ENCODE measurements at places on chromosomes 12 and 14.

DNA sequence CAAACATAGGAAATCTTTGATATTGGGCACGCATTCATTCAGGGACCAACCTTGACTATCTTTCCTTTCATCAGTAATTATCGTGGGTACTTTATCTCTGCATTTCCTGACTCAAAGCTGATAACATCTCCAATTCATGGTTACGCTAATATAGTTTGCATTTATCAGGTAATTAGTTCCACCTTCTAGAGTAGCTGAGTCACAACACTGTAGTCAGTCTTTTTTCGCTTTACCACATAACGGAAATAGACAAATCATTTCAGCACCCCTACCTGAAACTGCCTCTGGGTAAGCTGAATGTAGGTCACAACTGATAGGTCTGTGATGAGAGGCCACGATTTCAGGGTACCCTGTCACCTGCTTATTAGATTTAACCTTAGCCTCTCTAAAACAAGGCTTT, 36.7 kb upstream of the IL22 start:
- no peak for DNase-seq

DNA sequence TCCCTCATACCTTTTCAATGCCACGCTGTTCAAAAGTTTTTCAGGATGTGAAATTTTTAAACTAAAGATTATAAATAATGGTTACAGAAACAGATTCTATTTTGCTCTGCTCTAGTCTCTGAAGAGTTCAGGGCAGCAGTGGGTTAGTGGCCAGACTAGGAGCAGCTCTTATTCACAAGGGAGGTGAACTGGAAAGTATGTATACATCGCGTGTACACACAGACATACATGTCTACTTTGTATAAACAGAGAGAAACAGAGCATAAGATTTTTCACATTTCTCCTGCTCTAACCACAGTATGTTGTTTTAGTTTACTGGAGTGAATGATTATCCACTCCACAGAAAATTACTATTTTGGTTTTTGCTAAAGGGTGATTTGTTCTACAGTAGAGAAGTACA, 74.4 kb upstream of the CRY1 start:
- no peak for DNase-seq

- DNase-seq, result no peak
Measured at GRCh38 chr14:71267007-71267513, 359.8 kb downstream of the PCNX1 start.

DNA sequence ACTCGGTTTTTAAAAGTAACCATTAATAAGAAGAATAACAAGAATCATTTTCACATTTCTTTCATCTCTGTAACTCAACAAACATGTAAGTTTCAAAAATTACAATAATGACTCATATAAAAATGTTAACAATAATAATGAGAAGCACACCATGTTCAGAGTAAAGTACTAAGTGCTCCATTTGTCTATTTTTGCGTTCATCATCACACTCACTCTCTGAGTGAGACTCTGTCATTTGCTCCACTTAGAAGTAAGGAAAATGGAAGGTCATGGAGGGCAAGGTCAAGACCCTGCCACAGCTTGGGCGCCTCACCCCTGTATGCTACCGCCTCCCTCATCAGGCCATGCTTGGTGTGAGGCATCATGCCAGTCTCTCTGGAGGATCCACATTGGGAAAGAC, 129.9 kb downstream of the TMEM30B start:
- no peak for DNase-seq

DNA sequence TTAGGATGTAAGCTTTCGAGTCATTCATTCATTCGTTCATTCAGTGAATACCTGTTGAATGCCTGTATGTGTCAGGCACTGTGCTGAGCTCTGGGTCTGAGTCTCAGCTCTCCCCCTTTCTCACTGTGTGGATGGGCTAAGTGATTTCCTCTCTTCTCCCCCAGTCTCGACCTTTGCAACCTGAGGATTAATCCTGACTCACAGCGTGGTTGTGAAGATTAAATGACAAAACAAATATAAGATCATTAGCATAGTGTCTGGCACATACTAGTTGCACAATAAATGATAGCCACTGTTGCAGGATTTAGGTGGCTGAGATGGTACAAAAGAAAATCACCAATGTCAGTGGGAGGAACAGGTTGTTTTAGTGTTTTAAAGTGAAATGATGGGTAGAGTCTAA, 136.7 kb downstream of the GPR135 start:
- no peak for DNase-seq

DNA sequence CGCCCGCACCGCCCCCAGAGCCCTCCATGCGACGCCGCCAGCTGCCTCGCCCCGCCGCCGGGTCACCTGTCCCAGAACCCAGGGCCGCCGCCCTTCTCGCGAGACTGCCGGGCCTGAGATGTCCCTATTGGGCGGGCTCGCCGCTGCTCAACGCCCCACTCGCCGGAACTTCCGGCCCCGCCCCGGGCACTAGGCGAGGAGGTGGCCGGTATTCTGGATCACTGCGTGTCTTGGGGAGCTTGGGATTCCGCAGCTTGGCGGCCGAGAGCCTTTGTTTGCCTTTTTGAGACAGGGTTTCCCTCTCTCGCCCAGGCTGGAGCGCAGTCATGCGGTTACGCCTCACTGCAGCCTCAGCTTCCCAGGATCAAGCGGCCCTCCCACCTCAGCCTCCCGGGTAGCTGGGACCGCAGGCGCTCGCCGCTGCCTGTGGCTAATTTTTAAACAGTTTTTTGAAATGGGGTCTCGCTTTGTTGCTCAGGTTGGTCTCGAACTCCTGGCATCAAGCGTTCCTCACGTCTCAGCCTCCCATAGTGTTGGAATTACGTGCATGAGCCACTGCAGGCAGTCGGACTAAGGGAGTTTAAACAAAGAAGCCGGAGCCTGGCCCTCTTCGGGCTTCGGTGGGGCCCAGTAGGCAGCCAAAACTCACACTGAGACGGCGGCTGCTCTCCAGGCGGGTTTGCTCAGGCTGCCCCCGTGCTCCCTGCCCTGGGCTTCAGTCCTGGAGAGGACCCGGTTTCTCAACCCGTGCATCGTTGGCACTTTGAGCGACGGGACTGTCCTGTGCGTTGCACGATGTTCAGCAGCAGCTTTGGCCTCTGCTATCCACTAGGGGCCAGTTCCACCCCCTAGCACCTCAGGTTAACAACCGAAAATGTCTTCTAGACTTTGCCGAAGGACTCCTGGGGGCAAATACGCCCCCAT, at the start of gene SLC15A4:
Gene SLC15A4, minus strand, starts transcription at position 43 of the 924 bp plus-strand sequence. Its CDS starts 15 bp downstream, at position 28.
- DNase-seq, result peak; percentile 94
